ENCODE measurements at places on chromosomes 11 and 22. TPM values are rescaled to one million over a fixed set of nuclear protein-coding genes. Genes with fewer than 3 reads are reported as not detected.

DNA sequence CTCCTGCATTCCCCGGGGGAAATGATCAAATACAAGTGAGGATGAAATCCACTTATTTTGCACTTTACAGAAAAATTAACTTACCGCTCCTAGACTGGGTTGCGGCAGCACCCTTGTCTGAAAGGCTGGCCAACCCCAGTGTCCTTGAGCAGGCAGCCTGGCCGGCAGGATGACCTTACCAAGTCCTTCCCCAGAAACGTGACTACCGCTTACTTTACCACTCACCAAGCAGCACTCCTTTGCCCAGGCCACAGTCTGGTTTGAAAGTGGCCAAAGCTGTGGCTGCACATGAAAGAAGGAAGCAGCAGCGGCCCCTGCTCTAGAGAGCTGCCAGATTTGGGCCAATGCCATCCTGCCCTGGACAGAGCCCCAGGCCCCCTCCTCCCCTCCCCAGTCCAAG lies 20.3 kb downstream of the MYH9 start:
- H3K4me3 ChIP-seq, result no peak overlapping the region
- no peak for DNase-seq
- H3K27me3 ChIP-seq, result no peaks in the 10 kb centered on the region
- H3K27ac ChIP-seq, result peak overlapping the region; percentile 69

DNA sequence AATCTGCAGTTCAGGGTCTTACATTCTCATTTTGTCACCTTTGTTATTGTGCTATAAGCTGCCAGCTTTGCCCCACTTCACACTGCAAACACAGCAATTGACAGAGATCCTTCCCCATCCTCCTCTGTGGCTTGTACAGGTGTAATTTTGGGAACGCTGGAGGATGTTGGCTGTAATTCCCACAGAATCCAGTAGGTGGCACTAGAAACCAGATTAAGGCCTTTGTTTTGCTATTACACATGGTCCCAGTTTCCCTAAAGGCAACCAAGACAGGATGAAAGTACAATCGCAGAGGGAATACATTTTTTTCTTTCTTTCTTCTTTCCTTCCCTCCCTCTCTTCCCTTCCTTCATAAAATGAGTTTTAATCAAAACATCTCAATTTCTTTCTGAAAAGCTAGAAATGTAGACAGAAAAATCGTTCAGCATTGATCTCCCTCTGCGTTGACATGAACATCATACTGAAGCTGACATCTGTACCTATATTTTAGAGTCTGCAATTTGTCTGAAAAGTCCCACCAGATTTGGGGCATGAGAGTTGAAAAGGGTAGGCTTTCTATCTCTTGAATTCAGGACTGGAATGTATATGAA lies 21.3 kb upstream of the NELL1 start:
- no peak overlapping the region for H3K27ac ChIP-seq
- H3K4me3 ChIP-seq, result no peak overlapping the region
- peak; percentile 8 for DNase-seq
- H3K27me3 ChIP-seq, result peaks cover 27% of the 10 kb centered on the region

DNA sequence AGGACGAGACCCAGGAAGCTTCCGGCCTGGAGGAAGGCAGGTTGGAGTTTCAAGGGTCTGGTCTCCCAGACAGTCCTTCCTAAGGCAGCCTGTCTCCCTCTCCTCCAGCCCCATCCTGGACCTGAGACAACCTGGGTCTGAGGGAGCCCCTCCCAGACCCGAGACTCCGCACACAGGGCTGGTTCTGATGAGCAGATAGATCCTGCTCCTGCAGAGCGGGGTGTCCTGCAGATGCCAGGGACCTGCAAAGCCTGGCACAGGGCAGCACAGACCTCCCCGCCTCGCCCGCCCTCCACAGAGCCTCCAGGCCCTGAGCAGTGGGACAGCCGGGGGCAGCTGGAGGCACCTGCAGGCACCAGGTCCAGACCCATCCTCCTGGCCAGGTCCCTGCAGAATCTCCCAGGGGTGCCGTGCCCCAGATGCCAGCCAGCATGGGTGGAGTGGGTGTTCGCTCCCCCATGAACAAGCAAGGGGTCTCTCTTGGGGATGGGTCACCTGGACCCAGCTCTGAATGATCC lies 7.8 kb downstream of the PIM3 start:
- H3K27me3 ChIP-seq, result no peaks in the 10 kb centered on the region
- peaks cover 43% of the 10 kb centered on the region for H3K4me1 ChIP-seq
- DNase-seq, result no peak
- peak overlapping the region; percentile 58 for H3K27ac ChIP-seq
- H3K4me3 ChIP-seq, result no peak overlapping the region

KCNK7 gene
- not detected for polyA plus RNA-seq

Data from naive B cell (primary cell).